ENCODE measurements at places on chromosomes 5 and 9.

DNA sequence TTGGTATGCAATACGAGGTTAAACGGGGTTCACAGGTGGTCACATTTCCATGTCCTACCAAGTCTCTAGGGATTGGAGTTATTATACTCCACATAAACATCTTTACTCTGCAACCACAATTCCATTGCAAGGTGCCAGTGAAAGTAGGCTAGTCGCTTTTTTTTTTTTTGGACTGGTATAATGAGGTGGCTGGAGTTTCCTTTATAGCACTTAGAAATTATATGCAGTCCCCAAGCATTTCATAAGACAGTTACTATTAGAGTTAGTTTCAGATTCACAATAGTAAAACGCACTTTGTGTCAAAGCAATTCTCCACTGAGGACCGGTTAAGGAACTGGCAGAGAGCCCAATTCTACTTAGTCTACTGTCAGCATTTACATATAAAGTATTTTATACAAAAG is 1.4 kb downstream of the MEF2C start:
- no peak for DNase-seq

GRCh38 chr5:54455413-54456157 is at the start of gene HSPB3:
TSS of gene HSPB3 (plus strand) at chr5:54455699. CDS start at chr5:54455790, 91 bp downstream.
- no peak for DNase-seq

DNA sequence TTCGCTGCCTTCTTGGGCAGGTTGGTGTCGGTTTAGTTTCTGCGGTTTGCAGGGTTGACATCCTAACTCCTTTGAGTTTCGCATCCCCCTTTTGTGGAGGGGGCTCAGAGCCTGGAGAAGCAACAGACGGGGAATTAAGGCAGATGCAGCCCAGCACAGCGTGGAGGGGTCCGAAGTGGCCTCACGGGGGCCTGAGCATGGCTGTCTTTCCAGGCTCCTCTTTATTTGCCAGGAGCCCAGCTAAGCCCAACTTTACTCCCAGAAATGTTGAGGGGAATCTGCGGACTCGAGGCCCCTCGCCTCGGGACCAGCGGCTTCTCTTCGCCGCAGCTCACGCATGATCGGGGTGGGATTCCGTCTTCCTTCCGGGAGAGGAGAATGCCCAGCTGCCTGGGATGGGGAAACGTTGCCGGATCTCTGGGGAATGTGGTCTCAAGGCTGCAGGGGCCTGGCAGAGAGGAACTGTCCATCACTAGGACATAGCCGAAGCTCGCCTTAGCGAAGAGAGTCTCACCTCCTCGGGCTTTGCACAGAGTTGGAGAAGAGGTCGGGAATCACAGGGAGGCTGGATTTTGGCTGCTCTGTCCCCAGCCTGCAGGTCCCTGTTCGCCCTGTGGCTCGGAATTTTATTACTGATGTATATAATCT is 1.3 kb downstream of the RAI14 start:
- no peak for DNase-seq

DNA sequence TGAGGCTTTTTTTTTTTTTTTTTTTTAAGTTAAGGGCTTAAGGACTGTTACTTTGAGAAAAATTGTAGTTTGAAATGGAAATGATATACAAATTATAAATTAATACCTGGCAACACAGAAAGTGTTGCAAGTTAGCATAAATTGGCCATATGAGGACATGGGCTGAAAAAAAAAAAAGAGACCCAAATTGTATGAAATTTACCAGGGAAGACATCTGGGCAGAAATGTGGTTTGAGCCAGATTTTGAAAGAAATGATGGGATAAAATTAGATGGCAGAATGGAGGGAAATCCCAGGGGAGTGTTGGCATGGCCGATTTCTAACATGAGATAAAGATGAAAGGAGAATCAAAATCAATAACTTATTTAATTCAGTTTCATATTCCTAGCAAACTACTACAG is 472.1 kb downstream of the CTNND2 start:
- no peak for DNase-seq

DNA sequence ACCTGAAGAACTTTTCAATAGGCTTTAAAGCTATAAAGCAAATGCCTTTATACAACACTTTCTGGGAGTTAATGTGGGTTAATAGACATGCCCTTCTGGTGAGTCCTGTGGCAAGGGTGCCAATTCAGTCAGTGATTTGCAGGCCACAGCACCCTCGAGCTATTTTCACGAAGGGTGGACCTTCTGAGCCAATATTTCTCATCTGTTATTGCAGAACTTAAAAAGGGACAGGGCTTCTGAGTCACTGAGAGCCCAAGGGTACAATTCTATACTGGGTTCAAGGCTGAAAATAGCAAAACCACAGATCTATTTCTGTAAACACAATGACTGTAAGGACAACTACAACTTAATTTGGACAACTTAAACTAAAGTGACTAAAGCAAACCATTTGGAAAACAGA is 92.8 kb downstream of the GABRG2 start:
- DNase-seq, result no peak

DNA sequence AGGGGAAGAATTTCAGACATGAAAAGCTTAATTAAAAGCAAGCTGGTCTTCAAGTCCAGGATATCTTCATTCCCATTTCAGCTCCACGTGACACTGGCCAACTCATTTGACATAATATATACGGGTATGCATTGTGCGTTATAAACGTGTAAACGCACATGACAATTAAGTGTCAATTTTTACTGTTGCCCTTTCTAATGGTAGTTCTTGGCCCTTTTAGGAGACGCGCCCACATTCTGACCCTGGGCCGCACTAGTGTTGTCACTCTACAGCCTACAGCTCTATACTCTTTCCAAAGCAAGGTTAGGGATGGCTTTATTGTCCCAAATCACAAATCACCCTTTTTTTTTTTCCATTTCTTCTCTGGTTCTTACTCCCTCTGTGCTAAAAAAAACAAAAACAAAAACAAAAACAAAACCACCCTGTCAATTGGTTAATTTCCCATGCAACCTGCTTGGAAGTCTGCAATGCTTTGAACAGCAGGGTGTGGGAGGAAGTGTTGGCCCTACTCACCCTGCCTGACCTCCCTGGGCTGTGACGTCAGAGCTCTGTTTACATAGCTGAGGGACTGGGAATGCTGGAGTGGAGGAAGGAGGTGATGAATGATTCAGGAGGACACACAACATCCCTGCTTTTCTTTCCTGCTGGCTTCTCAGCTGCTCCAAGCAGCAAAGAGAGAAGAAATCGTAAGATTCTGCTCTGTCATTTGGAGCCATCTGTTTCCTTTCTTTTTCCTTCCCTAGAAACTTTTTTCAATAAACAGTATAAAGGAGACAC is 19.3 kb downstream of the RFK start:
- DNase-seq, result no peak

DNA sequence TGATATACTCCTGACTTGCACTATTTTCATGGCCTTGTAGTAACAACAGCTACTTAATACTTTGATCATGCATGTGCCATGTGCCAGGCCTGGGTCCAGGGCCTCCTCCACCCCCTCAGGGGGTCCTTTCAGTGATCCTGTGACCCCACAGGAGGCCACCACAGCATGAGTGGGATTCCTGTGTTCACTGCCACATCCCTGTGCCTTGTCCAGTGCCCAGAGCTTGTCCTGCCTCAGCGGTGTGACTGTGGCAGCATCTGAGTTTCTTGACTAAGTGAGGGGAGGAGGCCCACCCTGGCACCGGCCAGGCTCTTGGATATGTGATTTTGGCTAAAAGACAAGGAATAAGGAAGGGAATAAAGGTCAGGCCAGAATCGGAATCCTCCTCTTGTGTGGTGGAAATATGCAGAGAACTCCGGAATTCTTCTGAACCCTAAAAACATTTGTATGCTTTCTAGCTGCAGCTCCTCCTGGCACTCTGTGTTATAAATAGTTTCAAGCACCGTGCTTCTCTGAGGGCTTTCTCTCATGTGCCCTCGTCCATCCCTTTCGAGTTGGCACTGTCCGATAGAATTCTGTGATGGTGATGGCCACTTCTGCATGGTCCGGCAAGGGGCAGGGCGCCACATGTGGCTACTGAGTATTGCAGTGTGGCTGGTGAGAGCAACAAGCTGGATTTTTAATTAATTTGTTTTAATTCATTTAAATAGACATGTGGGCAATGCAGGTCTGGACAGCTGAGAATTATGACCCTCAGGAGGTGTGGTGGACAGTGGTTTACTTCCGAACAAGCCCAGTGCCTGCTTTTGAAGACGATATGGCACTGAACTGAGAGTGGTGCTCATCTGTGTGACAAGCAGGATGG is 31.8 kb downstream of the TENT4A start:
- no peak for DNase-seq

- no peak for DNase-seq
Observed at GRCh38 chr5:90054612-90055011, 354.9 kb downstream of the CETN3 start.

- no peak for DNase-seq
Observed at GRCh38 chr5:140565024-140565779, 574 bp downstream of the SLC35A4 start.
